ENCODE measurements at places on chromosomes 12 and 14. TPM values are rescaled to one million over a fixed set of nuclear protein-coding genes. Genes with fewer than 3 reads are reported as not detected.

LBHD2 gene
- total RNA-seq: not detected

SELPLG gene
- total RNA-seq: 6.0 TPM

ANKRD33 gene
- total RNA-seq: 1.1 TPM

DNA sequence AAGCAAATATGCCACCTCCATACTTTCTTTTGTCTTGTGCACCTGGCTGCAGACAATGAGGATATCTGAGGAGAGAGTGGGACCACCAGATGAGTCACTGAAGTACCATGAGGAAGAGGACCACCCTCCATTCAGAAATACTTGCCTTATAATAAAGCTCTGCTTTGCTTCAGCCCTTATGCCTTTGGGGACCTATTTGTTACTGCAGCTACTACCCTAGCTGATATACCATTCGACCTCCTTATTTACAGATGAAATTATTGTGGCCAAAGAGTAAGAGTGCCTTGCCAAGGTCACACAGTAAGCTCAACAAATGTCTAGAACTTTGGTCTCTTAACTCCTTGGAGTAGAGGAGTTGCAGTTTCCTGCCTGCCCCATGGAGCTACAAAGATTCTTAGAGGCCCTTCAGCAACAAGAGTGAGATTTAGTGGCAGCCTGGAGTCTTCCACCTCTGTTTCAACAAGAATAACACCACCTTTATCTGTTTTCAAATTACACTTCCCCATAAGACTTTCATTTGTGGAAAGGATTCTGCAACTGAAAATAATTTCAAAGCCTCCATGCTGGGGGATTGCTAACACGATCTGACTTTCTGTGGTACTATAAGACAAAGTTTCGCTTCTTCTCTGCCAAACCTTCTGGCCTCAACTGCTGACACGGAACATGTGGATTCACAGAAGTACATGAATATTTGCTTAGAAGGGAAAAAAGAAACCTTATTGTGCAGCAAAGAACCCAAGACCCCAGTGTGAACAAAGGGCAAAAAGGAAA, 3.6 kb downstream of the CMKLR1 start:
- DNase-seq: no peak

LMNTD1 gene
- not detected for total RNA-seq

TUBA1B gene
- 370 TPM for total RNA-seq

PLEKHD1 gene
- 0.04 TPM for total RNA-seq

DNA sequence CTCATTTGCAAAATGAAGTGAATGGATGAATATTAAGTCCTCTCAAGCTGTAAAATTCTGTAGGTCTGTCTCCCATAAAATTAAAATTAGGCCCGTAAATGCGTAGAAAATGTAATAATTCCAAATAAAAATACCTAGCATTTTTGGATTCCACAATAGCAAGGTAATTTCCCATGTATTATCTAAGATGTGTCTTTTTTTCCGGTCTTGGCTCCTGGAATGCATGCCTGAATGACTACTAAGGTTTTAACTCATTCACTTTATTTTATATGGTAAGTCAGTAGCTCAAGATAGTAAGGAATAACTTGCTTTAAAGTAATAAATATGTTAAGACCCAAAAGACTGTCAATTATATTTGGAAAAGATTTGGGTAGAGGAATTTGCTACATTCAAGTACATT, 11.1 kb downstream of the TXNRD1 start:
- DNase-seq: no peak
